ENCODE measurements at places on chromosomes 3 and 15.

GRCh38 chr15:36863570-36863969 lies 236.8 kb downstream of the MEIS2 start:
- no peak for DNase-seq

DNA sequence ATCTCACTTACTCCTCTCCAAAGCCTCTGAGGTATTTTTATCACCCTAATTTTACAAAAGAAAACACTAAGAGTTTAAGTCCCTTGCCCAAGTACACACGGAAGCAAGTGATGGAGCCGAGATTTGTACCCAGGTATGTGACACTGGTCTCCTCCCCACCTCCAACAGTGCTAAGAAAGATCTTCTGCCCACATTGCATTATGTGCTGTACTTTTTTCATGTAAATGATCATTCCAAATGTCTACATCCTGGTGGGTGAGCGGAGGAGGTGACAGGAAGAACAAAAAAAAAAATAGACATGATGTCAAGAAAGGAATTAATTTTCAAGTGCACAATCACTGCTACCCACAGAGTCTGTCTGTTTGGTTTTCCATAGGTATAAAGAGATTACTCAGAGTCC lies 694.1 kb downstream of the FHIT start:
- no peak for DNase-seq

- DNase-seq, result peak; percentile 44
Measured at GRCh38 chr15:34987609-34988026, 469 bp downstream of the ZNF770 start.

DNA sequence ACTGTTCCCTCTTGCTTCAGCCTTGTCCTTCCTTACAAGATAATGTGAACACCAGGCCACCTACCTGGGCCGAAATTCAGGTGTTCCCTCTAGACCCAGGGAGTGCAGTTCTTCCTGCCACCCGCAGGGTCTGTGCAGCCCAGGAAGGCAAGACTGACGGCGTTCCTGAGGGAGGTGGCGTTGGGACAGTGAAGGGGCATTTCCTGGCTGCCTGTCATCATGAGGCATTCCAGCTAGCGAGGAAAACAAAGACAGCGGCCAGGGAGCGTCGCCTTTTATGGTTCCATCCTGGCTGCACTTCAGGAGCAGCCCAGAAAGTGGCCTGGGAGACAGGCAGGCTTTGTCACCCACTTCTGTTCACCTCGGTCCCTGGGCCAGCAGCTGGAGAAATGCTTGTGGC lies 84.8 kb upstream of the WNT5A start:
- DNase-seq, result no peak

GRCh38 chr3:2727610-2728318 lies 382.4 kb downstream of the IL5RA start:
- DNase-seq, result no peak

DNA sequence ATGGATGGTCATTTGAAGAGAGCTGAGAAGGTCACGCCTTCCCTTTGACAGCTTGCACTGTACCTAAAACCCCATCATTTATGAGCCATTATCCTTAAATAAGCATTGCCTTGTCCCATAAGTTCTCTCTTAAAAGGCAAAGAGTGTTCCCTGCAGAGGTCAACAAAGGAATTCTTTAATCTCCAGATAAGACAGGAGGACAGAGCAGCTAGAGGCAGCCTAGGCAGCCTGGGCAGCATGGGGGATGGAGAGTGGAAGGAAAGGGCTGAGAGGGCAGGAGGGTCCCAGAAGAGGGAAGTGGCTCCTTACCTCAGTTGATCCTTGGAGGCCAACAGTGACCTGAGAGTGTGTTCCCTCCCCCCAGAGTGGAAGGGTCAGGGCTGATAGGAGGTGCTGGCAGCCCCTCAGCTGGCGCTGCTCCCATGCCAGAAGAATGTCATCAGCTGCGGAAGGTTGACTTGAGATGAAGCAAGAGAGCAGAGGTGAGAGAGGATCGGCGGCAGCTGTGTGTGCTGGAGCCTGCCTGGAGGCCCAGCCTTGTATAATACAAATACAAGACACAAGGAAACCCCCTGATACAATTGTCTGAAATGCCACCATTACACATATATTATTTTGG lies 12.8 kb downstream of the KBTBD13 start:
- DNase-seq, result no peak

DNA sequence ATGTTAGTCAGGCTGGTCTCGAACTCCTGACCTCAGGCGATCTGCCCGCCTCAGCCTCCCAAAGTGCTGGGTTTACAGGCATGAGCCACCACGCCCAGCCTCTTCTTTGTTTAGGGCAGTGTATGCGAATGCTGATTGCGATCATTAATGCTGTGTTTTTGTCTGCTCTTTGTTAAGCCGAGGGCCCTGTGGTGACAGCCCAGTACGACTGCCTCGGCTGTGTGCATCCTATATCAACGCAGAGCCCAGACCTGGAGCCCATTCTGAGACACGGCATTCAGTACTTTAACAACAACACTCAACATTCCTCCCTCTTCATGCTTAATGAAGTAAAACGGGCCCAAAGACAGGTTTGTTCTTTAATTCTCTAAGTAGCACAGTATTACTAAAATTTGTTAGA lies 7.8 kb downstream of the KNG1 start:
- DNase-seq, result no peak

GRCh38 chr3:17065315-17065714 lies 180.6 kb downstream of the PLCL2 start:
- DNase-seq, result no peak

DNA sequence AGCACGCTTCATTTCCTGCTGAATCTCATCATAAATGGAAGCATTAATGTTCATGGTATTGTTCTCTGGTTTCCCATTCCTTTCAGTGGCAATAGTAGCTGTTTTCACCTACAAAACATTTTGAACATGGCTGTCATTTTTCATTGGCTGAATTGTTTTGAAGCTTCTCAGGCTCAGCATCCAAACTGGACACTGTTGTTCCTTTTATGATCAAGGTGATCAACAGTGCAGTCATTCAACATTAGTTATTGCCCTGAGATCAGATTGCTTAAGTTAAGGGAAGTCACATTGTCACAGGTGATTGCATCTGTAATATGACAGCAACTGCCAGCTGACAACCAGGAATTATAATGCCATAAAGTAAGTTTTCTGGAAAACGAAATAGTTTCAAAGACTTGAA lies 46.9 kb downstream of the SATB1 start:
- no peak for DNase-seq

DNA sequence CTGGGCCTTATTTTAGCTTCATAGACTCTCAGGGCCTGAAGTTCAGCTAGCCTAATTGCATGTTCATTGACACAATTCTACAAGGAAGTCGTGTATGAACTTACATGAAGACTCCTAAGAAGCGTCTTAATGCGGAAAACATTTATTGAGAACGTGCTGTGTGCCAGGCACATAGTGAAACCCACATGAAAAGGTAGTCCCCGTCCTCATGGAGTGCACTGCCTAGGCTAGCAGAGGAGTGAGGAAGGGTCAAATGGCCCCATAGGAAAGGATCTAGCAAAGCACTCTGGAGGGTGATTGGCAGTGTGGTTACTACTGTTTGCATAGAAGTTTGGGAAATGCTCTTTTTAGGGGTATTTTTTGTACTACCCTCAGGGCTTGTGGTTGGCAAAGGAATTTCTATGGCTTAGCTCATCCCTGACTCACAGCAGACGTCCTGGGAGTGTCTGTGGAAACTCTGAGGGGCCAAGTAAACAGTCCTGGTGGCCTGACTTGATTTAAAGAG lies 854 bp upstream of the NPTN start:
- no peak for DNase-seq

- DNase-seq, result no peak
Measured at GRCh38 chr15:38521316-38521715, 43.3 kb downstream of the RASGRP1 start.

GRCh38 chr15:42848846-42849245 lies 71.7 kb downstream of the TTBK2 start:
- DNase-seq, result no peak

DNA sequence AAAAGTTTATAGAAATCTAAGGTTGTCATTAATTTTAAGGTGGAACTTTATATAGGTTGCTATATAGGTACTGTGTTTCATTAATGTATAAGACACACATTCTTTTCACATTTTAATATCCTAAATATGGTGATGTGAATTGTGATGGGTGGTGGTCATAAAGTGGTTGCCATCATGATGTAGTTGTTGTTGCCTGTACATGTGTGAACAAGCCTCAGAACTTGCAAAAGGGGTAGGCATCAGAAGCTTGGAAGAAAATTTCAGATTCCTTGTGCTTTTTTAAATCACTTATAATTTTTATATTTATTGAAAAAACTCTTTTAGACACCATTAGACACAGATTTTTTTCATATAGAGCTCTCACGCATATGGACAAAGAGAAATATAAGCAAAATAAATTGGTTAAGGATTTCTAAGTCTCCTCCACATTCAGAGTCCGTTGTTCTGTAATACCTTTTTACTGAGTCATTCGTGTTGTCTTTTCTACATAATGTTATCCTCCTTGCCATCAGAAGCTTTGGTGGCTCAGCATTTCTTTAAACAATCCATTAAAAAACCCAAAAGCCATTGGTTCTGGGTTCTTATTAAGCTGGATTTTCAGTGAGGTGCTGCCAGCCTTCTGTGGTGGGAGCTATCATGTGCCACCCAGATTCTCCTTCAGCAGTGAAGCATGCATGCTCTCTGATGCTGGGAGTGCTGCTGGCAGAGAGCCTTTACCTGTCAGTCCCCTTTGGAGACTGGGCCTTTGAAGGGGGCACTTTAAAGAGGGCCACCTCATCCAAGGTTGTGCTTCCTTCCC lies 140.4 kb upstream of the GALNT15 start:
- DNase-seq, result no peak

- DNase-seq, result no peak
Measured at GRCh38 chr3:152288681-152289080, 20.0 kb downstream of the MBNL1 start.

GRCh38 chr3:126205717-126206655 lies 25.6 kb upstream of the ALDH1L1 start:
- no peak for DNase-seq

DNA sequence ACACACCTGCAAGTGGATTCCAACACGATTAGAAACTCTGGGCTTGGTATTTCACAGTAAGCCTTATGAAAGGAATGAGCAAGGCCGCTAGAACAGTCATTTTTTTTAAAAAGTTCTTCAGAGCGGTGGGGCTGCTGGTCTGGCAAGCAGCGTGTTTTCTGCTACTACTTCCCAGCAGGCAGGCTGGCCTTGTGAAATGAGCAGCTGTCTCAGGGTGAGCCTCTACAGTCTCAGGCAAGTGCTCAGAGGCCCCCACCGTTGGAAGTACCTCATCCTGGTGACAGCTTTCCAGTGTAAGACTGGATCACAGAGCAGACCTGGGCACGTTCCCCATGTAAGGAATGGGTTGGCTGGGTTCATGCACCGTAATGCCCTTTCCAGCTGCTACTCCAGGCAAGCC lies 119.2 kb downstream of the LRIG1 start:
- DNase-seq, result no peak

GRCh38 chr3:151145713-151146070 lies 57.3 kb downstream of the GPR171 start:
- no peak for DNase-seq

DNA sequence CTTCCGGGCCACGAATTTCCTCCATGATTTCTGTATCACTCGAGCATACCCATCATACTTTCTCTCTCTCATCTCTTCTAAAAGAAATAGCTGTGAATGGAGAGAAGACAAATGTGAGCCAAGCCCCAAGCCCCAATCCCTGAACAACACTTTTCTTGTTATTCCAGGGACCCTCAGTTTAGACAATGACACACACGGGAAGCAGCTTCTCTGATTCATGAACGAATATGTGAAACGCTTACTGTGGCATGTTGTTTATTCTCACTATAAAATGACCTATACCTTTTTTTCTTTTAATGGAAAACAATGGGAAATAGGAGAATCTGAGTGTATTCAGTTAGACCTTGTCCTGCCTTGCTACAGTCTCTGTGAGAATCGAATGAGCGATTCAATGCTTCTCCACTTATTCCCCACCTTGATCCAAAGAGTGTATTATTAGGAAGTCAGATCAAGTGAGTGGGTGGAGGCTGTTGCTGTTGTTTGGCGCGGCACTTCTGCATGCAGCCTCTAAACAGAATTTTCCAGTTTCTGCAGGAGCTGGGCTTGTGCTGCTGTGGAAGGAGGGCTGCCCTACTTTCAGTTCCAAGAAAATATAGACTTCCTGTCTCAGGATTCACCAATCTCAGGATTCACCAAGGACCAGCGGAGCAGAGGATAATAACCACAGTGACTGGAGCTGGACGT lies 32.4 kb upstream of the LDHAL6B start:
- no peak for DNase-seq

DNA sequence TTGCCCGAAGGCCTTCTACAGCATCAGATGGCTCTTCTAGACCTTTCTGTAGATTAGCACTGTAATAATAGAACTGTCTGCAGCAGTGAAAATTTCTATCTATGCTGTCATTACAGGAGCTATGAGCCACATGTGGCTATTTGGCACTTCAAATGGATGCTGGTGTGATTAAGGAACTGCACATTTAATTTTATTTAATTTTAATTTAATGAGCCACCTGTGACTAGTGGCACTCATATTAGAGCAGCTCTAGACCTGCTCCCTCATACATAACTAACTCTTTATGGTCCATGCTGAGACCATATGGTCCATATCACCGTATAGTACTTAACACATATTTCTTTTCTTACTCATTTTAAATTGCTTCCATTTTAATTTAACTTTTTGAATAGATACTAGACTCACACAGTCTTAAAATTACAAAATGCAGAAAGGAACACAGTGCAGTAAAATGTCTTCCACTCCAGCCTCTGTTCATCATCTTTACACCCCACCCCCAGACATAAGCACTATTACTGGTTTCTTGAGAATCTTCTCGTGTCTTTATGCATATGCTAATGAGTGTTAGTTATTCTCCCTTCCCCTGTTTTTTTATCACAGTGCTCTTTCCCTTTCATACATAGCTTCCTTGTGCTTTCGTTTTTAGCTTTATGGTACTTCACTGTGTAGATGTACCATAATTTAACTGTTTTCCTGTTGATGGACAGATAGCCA lies 9.6 kb downstream of the LSM3 start:
- DNase-seq, result no peak

- DNase-seq, result no peak
Measured at GRCh38 chr3:14602804-14603644, 48.5 kb upstream of the CCDC174 start.

- DNase-seq, result no peak
Measured at GRCh38 chr3:33030246-33030645, 66.7 kb downstream of the GLB1 start.
